ENCODE measurements at places on chromosomes 5 and 9.

DNA sequence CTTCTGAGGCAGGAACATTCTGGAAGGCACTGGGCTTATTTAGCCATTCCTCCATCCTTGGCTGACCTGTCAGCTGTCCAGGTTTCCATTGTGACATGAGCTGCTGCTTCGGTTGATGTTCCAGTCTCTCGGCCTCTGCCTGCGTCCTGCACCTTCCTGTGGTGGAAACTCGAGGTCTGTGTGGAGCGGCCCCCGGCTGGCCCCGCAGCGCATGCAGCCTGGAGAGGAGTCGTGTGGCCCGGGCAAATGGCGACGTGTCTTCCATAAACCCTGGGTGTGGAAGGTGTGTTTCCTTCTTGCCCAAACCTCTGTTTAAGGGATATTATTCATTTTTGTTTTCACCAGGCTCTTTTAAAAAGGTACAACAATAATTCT lies 36.5 kb upstream of the SLC9A3 start:
- DNase-seq, result no peak

GRCh38 chr5:61582205-61582820 lies 250.3 kb downstream of the ZSWIM6 start:
- no peak for DNase-seq

DNA sequence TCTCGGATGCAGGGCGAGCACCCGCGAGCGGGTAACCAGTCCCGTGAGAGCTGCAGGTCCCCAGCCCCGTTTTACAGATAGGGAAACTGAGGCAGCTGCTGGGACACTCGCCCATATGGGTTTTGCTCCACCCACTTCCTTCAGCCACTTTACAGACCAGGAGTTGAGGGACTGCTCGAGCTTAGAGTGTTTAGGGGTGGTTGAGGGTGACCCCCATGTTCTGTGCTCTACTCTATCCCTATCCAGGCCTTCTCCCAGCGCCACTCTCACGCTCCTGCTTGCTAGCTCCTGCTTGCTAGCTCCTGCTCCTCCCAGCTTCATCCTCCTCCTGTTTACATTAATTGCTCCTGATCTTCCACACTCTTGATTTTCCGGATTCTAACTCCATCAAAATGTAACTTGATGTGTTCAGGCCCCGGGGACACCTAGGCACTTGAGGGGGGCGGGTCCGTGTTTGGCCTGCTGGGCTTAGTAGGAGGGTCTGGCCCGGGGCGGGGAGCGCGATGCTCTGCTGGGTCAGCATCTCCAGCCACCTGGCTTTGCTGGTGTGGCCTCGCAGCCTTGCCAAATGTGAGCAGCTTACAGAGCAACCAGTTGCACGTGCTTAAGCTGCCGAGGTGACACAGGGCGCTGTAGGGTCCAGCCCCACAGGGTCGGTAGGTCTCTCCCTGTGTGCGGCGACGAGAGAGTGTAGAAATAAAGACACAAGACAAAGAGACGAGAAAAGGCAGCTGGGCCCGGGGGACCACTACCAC lies 1.5 kb upstream of the PTGES2 start:
- DNase-seq, result no peak

DNA sequence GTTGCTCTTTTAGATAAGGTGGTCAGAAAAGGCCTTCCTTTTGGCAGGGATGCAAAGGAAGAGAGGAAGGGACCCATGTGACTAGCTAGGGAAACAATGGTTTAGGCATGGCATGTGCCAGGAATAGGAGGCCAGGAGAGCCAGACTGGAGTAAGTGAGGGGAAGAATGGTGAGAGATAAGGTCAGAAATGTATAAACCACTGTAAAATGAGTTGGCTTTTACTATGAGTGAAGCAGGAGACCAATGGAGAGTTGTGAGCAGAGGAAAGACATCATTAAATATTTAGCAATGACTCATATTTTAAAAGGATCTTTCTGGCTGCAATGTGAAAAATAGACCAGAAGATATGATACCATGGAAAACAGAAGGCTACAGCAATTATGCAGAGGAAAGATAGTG lies 50.9 kb downstream of the AP3B1 start:
- no peak for DNase-seq

DNA sequence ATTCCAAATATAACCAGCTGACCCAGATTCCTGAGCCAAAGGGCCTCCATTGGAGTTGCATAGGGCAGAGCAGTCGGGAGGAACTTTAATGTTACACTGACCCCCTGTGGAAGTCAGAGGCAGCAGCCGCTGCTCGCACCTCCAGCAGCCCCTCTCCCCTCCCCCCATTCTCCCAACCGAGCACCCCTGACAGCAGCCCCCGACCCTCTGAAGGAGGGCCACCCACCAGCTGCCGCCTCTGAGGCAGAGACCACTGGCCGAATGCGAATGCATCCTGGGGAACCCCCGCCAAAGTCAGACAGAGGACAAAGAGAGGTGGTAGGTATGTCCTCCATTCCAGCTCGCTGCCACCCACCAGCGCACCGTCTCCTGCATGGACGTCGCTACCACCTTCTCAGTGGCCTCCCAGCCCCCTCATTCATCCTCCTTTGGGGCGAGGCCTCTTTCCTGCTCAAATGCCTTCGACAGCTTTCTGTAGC lies 231.0 kb downstream of the CDK5RAP2 start:
- DNase-seq, result no peak

DNA sequence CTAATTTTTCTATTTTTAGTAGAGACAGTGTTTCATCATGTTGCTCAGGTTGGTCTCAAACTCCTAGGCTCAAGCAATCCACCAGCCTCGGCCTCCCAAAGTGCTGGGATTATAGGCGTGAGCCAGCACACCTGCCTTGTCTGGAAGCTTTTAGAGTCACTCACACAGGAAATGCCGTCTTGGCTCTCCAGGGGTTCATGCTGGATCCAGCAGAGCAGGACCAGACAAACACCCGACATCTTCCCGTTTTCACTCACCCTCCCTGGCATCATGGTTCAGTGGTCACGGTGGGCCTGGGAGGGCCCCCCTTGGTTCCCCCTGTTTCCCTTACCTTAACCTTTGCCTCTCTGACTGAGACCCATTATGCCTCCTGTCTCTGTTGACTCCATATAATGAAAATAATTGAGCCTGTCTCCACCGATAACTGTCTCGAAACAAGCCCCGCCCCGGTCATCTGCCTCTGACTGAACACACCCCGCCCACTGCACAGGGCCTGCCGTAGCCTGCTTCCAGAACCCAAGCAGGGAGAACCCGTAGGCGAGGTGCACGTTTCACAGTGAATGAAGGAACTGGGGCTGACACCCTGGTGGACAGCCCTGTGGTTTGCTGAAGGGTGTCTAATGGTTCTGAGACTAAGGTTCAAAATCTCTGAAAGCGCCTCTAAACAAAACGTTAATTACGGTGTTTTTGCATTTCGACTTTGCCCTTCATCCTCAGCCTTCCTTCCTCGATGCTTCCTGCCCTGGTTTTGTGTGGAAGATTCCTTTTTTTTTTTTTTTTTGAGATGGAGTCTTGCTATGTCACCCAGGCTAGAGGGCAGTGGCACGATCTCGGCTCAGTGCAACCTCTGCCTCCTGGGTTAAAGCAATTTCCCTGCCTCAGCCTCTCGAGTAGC lies 39.7 kb upstream of the SPRY4 start:
- no peak for DNase-seq

GRCh38 chr5:27911216-27911615 lies 872.8 kb upstream of the CDH9 start:
- no peak for DNase-seq

- DNase-seq, result no peak
These were observed 228.5 kb downstream of the KDM4C start for GRCh38 chr9:6986141-6986815.

DNA sequence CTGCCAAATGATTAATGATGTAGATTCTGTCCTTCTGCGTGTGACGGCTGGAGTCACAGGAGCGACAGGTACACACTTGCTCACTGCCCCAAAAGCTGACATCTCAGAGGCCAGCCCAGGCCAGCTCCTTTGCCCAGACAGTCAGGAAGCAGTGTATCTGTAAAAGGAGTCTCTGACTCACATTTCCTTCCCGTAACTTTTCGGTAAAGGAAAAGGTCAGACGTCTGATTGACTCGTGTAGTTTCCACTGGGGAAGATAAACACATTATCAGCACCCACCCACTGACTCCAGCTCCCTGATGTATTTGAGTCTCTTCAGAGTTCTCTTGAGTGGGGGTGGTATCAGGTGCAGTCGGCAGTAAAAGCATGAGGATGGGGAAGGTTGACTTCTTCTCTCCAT lies 64.4 kb upstream of the WWC1 start:
- peak; percentile 46 for DNase-seq

DNA sequence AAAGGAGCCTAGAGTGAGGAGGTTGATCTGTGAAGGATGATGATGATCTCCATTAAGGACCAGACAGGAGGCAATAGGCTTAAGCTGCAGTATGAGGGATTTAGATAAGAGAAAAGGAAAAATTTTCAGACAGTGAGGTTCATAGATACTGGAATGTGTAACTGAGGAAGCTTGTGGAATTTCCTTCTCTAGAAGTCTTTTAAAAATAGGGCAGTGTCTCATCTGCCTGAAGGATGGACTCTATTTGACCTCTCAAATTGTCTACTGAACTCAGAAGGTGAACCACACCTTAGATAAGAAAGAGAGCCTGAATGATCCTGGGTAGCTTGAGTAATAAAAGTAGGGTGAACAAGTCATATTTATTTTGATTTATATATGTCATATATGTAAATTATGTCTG lies 148.2 kb upstream of the CDKN2B start:
- DNase-seq, result no peak

- DNase-seq, result no peak
These were observed 236.8 kb downstream of the ACTL7B start for GRCh38 chr9:108618906-108619550.

- DNase-seq, result no peak
These were observed 811.6 kb downstream of the TLE4 start for GRCh38 chr9:80383331-80383730.

DNA sequence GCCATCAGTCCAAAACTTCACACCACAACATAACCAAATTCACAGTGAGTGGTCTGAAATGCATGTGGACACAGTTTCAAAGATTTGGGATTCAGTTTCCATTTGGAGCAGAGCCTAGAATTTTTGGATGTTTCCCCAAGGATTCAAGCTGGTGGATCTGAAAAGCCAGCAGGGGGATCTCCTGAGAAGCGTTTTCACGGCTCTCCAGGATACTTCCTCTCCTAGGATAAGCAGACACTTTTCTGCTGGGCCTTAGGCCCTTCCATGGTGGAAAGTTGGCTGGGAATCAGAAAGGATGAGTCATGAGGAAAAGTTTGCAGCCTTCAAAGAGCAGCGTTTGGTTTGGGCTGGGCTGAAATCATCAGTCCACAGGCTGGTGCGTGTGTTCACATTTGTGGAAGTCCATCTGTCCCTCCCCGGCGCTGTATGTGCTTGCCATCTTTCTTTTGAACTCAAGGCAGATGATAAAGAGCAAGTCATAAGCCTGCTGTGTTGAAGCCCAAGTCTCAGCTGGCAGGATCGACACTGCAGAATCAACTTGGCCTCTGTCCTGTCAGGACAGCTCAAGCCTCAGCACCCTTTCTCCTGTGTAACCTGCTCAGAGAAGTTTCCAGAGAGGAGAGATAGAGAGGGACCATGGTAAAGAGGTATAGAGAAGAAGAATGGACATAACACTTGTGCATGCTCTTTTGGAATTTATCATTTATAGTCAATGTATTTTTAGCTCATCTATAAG lies 152.6 kb upstream of the MSX2 start:
- no peak for DNase-seq

DNA sequence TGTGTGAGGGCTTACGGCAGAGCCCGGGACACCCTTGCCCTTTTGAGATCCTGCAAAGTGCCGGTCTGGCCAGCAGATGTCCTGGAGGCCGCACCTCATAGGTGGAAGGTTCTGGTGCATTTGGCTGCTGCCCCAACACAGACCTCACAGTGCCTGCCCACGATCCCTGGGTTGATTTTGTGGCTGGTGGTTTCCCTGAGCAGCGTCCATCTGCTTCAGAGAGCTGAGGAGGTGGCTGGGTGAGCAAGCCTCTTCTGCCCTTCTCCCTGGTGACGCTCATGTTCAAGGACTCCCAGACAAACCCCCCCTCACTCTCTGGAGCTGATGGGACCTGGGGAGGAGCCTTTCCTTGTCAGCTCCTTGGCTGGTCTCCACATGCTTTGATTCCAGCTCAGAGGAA lies 18.9 kb downstream of the BNIP1 start:
- DNase-seq, result no peak

- no peak for DNase-seq
These were observed 54.6 kb downstream of the FYB1 start for GRCh38 chr5:39164529-39165402.

DNA sequence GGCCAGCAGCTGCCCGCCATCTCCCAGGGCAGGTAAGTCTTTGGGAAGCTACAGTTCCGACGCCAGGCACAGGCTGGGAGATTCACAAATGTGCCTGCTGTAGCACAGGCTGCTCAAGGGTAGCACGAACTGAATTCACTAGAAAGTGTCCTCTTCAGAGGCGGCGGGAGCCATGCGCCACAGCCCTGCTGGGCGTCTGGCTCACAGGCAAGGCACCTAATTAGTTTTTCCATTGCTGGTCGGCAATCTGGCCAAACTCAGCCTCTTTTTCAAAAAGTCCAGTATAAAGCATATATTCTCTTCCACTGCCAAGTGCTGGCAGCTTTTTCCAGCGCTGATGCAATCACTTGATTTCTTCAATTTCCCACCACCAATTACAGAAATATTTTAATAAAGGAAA lies 128.9 kb upstream of the RAPGEF1 start:
- no peak for DNase-seq

DNA sequence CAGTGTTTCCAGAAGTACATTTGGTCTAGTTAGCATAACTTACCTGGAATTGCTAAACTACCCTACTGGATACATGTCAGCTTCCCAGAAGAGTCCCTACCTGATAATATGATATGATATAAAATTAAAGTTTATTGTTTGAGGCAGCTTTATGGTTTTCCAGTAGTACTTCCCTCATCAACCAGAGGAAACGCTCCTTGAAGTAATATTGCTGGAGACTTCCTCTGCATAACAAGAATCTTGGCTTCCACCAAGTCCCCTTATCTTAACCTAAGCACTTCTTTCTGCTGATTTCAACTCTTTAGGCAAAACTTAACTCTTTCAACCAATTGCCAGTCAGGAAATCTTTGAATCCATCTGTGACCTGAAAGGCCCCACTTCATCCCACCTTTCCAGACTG lies 214.3 kb upstream of the PTGER4 start:
- DNase-seq, result no peak

- DNase-seq, result peak; percentile 60
These were observed 47.5 kb downstream of the DAB2IP start for GRCh38 chr9:121698627-121699570.

- DNase-seq, result no peak
These were observed 588 bp upstream of the ZBED3 start for GRCh38 chr5:77087484-77088261.

DNA sequence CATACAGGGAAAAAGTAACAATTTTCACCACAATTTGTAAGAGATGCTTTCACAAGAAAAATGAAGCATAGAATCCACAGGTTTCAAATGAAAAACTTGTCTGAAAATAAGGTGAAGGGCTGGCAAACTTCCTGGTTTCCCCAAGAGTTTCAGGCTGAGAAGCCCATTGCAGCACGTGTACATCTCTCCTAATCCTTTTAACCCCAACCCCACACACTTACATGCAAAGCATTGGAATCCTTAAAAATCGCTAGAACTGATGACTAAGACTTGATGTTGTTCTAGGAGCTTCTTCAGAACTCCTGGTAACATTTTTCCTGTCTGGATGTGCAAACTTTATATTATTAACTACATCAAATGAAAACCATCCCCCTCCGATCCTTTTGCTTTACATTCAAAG lies 317.8 kb upstream of the RGMB start:
- DNase-seq, result no peak

GRCh38 chr9:112316258-112316943 lies 17.0 kb downstream of the PTBP3 start:
- no peak for DNase-seq

All from T-helper 2 cell treated with Interferon-gamma antibody and Interleukin-4, amounts not matched to agents 5 μg/mL and 100 μg/mL, for 36 hours (primary cell).